ENCODE measurements at places on chromosomes 12 and 14.

GRCh38 chr12:111022386-111022785 lies 102.0 kb upstream of the MYL2 start:
- DNase-seq, result no peak

- no peak for DNase-seq
Measured at GRCh38 chr12:84329938-84330337, 582.7 kb downstream of the SLC6A15 start.

- no peak for DNase-seq
Measured at GRCh38 chr14:60134702-60135101, 30.5 kb downstream of the DHRS7 start.

DNA sequence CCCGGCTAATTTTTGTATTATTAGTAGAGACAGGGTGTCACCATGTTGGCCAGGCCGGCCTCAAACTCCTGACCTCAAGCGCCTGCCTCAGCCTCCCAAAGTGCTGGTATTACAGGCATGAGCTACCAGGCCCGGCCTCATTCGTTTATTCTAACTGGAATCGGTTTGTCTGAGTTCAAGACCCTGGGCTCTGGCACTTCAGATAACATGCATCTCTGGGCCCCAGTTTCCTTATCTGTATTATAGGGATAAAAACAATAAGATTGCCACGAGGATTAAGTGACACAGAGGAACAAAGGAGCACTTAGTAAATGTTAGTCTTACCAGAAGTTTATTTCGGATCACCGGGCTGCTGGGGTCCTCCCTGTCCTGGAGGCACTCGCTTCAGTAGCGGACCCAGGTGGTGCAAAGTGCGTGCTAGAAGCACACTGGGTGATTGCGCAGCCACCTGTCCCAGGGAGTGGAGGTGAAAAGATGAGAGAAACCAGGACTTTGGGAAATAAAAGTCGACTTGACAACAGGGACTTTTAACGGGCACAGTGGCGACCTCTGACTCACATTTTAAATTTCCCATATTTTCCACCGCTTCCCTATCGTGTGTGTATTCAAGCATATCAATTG lies 37.5 kb downstream of the ACACB start:
- DNase-seq, result no peak

DNA sequence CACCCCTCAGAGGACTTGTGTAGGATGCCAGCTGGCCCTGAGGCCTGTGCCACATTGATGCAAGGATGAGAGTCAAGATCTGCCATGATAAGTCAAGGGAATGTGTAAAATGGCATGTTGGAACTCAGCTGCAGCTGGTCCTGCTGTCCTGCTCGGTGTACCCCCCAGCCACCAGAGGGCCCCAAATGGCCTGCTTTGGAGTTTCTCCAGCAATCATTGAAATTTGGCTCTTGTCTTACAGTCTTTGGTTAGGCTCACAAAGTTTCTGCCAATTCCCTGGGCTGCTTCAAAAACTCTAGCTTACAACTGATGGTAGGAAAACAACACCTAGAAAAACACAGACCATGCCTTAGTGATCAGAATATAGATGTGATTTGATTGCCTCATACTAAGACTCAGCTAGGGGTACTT lies 76.8 kb downstream of the HSD17B6 start:
- DNase-seq, result no peak

DNA sequence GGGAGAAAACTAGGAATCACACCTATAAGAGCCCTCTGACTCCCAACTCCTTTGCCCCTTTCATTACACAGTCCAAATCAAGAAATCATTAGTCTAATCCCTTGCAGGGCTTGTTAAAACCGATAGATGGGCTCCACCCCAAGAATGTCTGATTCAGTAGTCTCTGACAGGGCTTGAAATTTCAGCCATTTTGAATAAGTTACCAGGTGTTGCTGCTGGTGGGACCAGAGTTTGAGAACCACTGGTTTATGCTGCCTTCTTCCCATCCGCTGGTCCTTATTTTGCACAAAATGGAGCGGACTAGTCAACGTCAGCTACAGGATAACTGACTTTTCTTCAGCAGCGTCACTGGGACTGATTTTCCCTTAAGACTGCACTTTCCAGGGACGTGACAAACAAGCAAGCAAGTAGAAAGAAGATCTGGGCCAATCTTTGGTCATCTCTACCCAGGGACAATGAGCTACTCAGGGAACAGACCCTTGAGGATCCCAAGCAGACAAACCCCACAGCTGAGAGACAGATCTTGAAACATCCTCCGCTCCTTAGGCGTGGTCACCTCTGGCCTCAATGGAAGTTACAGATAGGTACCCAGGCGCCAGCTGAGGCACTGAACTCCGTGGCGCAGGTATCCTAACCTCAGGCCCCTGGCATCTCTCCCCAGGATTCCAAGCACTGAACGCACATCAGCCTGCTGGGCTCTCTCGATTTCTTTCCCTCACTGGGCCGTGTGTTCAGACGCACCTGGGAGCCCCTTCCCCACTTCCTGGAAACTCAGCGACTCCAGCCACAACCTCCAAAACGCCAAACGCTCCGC lies 900 bp downstream of the KCTD10 start:
- no peak for DNase-seq

DNA sequence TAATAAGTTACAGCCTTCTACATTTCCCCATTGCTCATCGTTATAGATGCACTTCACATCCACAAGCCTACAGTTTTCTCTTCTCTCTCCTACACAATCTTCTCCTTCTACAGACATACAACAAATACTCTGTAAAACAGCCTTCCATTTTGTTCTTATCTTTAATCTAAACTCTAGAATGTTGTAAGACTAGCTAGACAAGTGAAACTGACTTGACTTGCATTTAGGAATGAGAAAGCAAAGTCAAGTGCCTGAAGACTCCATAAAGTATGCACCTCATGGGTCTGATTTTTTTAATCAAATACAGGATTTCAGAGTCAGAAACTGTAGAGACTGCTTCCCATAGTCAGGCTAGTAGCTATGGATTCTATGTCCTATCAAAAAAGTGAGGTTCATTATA lies 190.3 kb downstream of the KLHL28 start:
- no peak for DNase-seq

GRCh38 chr12:68957273-68957672 lies 24.3 kb upstream of the CPM start:
- no peak for DNase-seq

GRCh38 chr14:70140614-70141013 lies 48.1 kb downstream of the SLC8A3 start:
- no peak for DNase-seq

- DNase-seq, result no peak
Measured at GRCh38 chr12:68953536-68953935, 20.6 kb upstream of the CPM start.

Data from stimulated activated CD8-positive, alpha-beta memory T cell treated with anti-CD3 and anti-CD28 coated beads, Interleukin-15, amount 100 ng/mL, for 4 hours (primary cell).